ENCODE measurements at places on chromosomes 3 and 15.

GRCh38 chr3:62300617-62301016 is 72.7 kb downstream of the FEZF2 start:
- no peak for DNase-seq

- DNase-seq, result peak; percentile 86
These were observed at the start of gene RPL29 for GRCh38 chr3:51995346-51996163. RPL29 (minus strand) TSS chr3:51995895; CDS start chr3:51995461, 434 bp downstream.

DNA sequence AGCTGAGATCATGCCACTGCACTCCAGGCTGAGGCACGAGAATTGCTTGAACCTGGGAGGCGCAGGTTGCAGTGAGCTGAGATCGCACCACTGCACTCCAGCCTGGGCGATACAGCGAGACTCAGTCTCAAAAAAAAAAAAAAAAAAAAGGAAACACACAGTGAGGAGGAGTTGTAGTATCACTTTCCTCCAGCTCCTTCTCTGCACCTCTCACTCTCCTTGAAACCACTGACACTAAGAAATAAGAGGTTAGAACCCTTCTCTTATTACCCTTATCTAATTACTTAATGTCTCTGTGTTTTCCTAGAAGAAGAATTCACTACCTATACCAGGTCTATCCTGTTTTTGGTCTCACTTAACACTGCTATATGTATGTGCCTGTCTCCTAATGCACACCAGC is 31.7 kb downstream of the RAB27A start:
- DNase-seq, result no peak

DNA sequence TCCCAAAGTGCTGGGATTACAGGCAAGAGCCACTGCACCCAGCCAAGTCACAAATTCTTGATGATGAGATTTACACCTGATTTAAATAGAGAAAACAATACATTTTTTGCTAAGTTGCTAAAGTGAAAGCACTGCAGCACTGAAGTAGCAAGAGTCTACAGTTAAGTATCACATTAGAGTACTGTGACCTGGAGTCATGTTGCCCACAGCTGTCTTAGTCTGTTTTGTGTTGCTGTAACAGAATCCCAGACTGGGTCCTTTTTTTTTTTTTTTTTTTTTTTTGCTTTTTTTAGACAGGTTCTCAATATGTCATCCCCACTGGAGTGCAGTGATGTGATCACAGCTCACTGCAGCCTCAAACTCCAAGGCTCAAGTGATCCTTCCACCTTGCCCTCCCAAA is 23.2 kb upstream of the GNB4 start:
- no peak for DNase-seq

DNA sequence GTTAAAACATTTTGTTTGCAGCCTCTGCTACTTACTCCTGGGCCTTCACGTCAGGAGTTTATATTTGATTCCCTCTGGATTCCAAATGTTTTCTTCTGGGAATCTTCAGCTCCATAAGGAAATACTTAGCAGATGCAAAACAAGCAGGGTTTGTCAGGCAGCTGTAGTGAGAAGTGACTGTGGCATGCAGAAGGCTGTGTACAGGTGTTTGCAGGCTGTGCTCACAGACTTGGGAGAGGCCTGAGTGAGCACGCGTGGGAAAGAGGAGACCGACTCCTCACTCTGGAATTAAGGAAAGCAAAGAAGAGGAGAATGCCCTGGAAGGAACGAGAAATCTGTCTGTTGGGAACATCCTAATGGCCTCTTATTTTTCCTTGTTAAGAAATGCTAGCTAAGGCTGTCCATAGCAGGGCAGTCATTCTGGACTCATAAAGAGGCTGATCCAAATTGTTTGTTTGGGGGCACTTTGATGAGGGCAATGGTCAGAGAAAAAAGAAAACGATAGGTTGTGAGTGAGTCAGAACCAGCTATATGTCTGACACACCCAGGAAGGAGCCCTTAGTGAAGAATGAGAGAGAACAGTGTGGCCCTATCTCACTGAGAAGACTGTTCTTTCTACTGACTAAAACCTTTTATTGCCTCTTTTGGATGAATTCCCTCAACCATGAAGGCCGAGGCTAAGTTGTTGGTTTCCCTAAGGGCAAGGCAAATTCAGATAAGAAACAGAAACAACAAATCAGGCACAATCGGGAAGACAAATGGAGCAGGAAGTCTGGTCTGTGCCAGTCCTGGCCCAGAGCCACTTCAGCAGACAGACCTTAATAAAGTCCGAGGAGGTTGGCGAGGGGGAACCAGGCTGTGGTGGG is 82.6 kb downstream of the TGFBR2 start:
- no peak for DNase-seq

- DNase-seq, result no peak
These were observed 122.4 kb upstream of the IL12A start for GRCh38 chr3:159866201-159866746.

DNA sequence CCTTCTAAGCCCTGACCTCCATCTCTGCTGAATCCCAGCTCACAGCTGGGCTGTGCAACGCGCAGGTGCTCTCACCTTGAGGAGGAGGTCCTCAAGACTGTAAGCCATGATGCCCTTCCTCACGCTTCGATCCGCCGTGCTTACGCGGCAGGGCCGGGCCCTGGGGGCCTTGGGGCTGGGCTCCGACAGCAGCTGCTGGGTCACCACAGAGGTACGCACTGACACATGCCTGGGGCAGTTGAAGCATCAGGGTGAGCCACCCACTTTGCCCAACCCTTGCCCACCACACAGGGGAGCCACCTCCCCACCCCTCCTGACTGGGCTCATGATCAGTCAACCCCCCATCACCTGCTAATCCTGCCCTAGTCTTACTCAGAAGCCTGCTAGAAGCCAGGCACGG is 3.1 kb downstream of the CIDEC start:
- DNase-seq, result no peak

GRCh38 chr3:45612138-45612537 is 17.6 kb downstream of the LIMD1 start:
- DNase-seq, result no peak

DNA sequence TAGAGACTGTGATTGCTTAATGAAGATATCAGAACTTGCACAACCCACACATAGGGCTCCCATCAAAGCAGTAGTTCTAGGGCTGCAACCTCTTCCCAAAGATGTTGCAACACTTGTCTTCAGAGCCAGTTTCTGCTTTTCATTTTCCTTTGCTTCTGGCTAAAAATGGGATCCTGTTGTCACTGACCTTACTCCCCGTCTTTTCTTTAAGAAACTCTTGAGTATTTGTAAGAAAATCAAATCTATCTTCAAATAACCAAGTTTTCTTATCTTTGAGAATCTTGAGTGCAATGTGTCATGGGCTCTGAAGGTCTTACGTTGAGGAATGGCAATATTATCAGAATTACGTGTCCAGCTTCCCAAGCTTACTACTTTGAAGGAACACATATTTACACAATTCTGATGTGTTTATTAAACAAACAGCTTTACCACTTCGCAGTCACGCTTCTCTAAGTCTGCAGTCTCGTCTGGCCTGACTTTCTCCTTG is 24.1 kb downstream of the CACNA1D start:
- no peak for DNase-seq

- DNase-seq, result no peak
These were observed 46.6 kb upstream of the SEC13 start for GRCh38 chr3:10367506-10367905.

DNA sequence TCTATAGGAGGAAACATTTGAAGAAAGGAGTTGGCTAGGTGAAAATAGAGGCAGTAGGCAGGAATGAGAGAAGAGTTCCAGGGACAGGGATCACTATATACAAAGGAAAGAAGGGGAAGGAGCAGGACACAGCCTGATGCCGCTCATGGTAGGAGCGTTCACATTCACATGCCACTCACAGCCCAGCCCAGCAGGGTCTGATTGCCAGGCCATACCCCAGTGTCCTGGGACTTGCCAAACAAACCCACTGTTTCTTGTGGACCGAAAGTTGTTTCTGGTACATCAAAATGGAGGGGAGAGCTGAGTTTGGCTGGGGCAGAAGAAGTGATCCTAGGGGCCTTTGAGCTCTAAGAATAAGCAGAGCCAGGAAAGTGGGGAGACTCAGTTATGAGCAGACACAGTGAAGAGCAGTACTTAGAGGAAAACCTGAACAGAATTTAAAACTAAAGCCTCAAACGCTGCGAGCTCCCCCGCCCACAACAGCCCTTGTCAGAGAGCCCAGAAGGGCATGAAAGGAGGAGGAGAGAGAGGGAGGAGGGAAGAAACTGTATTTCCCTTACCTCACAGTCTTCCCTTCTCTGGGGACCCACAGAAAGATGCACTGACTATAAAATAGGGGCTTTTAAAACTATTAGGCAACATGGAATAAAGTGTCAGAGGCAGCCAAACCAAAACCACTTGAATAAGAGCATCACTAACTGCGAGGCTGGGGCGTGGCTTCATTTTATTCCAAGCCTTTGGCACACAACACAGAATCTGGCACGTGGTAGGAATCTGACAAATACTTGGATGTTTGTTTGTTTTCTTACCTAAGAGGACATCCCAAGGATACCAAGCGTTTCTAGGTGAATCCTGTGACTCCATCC is 129.0 kb downstream of the RPL22L1 start:
- DNase-seq, result peak; percentile 63

- no peak for DNase-seq
These were observed 180.1 kb downstream of the VGLL4 start for GRCh38 chr3:11463591-11463990.

DNA sequence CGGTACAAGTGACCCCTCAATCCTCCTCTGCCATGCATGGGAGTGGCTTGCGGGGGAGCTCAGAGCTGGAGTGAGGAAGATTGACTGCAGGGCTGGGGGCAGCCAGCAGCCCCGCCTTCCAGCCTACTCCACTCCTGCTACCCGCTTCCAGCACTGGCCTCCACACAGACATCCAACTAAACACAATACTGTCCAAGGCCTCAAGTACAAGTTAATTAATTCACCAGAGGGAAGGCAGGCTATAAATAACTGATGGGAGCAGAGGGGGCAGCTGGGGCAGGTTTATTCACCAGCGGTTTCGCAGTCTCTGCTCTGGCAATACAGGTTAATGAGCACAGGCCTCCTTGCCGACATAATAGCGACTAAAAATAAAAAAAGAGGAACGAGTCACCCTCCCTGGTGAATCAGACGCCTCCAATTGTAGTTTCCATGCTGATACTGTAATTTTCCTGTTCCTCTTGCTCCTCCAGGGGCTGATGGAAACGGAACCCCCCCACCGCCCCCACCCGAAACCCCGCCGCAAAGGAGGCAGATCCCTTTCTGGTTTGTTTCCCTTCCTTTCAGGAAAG is 166.4 kb upstream of the TLE3 start:
- no peak for DNase-seq

GRCh38 chr3:170869645-170870593 is at the start of gene RPL22L1:
RPL22L1 (minus strand) TSS chr3:170870195; CDS start chr3:170870167, 28 bp downstream.
- no peak for DNase-seq

DNA sequence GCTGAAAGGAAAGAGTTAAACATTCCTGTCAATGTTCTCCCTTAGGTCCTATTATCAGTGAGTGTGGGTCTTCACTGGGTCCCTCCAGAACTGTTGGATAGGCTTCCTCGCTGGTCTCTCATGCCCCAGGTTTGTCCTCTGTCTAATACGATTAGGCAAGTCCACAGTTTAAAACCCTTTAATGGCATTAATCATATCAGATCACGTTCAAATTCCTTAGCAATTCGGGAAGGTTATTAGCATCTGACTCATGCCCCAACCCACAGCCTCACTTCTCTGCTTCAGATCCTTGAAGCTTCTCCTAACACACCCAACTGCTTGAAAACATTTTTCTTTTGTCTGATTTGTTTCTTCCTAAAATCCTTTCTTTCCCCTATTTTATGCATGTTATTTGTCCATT is 224.3 kb upstream of the ATP10A start:
- DNase-seq, result no peak

GRCh38 chr3:100210772-100211135 is 50.0 kb upstream of the TBC1D23 start:
- no peak for DNase-seq

DNA sequence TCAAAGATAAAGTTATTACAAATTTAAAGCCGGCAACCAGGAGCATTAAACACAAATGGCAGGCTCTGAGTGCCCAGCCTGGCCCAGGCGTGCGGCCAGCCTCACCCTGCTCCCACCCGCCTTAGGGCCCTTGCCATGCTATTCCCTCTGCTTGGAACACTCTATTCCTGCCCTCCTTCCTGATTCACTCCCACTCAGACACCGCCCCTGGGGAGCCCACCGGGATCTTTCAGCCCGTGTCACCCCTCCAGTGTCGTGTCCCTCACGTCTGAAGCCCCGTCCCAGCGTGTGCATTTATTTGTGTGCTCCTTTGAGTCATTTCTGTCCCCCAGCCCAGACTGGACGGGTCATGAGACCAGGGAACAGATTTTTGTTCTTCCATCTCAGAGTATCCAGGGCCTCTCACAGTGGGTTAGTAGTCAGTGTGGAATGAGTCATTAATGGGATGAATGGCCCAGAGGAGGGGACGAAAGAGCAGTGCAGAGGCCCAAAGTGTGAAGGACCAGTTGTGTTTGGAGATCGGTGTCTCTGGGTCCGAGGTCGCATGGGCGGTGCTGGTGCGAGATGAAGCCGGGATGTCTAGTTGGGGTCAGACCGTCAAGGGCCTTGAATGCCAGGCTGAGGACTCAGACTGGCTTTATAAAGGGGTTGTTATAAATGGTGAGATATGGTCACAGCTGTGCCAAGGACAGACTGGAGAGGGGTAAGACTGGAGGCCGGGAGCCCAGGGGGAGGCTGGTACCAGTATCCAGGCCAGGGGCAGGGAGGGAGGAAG is 58.9 kb upstream of the SLC6A6 start:
- no peak for DNase-seq

DNA sequence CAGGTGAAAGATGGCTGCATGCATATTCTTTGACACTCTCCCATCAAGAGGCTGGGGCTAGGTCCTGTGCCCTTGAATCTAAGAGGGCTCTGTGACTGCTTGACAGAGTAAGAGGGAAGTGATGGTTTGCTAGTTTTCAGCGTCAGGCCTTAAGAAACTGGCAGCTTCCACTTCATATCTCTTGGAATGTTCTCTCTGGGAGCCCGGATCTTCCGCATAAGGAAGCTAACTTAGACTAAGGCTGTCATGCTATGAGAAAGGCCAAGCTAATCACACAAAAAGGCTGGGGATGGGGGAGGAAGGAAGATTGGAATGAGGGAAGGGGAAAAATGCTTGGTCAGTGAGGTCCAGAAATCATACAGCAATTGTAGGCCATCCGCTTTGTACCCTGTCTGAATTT is 50.0 kb downstream of the MB21D2 start:
- DNase-seq, result no peak

- no peak for DNase-seq
These were observed 16.2 kb downstream of the SQOR start for GRCh38 chr15:45650889-45651525.

GRCh38 chr3:40718209-40718608 is 193.4 kb downstream of the ZNF621 start:
- no peak for DNase-seq
